ENCODE measurements at places on chromosomes 7 and 10.

- DNase-seq: peak; percentile 83
Measured at GRCh38 chr10:70816220-70816894, 609 bp downstream of the SGPL1 start.

GRCh38 chr10:963186-963585 lies 25.0 kb upstream of the GTPBP4 start:
- DNase-seq: no peak

- DNase-seq: no peak
Measured at GRCh38 chr10:75658915-75659314, 227.5 kb downstream of the LRMDA start.

DNA sequence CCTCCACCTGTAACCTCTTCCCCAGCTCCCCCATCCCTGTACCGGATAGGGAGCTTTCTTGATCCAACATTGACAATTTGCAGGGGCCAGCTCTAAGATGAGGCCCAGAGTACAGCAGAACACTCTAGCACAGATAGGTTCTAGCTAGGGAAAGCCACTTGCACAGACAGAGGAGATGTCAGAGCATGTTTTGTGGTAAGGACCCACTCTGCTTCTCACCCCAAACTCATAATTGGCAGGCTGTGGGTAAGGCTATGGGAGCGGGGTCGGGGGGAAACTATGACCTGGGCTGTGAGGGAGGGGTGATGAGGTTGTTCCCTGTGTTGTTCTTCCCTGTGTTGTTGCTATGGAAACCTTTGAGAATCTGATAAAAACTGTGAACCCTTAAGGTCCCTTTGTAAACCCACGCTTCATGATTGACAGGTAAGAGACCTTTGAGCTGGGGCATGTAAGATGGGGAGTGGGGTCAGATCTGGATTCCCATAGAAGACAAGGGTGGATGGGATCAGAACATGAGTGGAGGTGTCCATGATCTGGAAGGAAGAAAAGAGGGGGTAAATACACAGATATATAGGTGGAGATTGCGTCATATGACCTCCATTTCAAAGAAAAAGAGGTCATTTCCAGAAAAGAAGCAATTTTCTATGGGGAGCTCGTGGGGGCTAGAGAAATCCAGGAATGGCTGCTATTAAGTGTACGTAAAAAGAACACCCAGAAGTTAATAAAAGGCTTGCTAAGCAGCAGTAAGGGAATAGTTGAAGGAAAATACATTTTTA lies 4.0 kb downstream of the CALD1 start:
- no peak for DNase-seq

Data from brain microvascular endothelial cell (primary cell).